ENCODE measurements at places on chromosomes 11 and 22.

- no peak for DNase-seq
These were observed 234.3 kb downstream of the TBC1D22A start for GRCh38 chr22:46996595-46997310.

DNA sequence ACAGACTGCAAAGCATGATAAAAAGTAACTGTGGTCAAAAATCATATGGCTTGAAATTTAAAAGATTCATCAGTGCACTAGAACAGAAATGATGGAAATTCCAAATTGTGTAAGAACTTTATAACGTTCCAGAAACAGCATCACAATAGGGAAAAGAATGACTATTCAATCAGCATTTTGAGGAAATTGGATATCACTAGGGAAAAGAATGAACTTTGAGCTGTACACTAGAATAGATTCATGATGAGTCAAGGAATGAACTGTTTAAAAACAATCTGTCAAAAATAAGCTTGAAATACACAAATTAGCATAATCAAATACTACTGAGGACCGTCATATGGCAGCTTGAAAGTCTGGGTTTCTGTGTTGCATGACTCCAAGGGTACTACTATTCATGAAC is 20.5 kb upstream of the HEPHL1 start:
- DNase-seq = no peak

DNA sequence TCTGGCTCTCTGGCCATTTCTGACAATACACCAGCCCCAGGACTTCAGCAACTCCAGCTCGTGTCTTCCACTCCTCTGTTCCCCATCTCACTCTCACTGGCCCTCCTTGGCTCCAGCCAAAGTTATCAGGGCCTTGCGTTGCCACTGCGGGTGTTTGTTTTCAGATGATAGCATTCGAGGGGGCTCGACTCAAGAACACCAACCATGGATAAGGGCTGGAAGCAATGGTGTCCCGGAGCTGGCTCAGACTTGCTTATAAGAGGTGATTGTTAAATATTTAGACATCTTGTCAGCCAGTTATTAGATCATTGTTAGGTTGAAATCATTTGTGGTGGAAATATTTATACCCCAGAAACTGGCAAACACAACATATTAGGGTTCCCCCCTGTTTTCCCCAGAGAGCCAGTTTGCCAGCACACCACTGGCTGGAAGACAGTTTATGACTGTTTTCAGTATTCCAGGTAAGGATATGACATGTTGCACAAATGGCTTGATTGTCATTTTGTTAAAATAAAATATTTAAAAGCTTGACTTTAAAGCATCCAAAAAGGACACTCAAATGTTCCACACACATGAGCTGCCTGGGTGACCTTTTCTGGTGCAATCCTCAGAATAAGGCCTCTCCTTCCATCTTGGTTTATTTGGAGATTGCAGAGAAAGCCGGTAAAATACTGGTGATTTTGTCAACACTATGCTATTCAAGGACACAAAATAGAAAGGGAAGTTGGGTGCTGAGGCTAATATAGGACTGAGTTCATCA is 98.3 kb downstream of the FBXO7 start:
- DNase-seq = peak; percentile 26

DNA sequence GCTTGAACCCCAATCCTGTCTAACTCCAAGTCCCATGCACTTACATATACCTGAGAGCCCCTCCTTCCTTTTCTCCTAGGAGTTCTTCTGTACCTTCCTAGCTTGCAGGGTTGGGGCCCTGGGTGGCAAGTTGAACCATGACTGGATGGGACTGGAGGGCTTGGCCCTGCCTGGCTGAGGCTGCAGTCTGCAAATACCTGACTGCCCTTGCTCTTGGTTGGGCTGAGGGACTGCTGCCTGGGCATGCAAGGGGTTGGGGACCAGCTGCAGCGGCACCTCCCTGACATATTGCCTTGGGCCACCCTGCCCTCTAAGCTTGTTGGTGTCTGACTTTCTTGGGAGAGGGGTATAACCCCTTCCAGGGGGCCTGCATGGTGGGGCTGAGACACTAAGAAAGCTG is 9.8 kb upstream of the SLC39A13 start:
- no peak for DNase-seq

GRCh38 chr11:12677131-12677530 is 2.9 kb downstream of the TEAD1 start:
- DNase-seq = no peak

DNA sequence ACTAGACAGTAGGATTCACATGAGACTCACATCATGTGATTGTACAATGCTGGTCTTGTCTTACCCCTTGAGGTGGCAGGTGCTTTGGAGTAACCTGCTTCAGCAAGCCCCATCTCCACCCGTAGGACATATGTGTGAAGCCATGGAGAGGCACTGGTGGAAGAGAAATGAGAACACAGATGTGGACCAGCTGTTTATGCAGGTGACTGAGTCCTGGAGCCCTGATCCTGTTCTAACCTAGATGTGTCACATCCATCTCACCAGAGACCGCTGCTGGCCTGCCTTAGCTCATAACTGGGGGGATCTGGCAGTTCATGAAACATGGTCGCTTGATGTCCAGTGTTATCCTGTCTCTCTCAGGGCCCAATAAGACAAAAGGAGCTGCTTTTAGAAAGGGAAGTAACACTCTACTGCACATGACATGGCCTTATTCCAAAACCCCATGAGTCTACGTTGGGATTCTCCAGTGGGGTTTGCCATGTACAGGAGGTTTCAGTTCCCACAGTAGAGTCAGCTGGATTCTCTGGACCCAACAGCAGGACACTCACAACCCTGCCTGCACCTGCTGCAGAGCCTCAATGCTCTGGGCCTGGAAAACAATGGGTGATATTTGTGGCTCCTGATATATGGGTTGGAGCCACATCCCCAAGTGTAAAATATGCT is 62.0 kb downstream of the GGTLC2 start:
- DNase-seq = no peak

GRCh38 chr22:46735747-46736608 is 2.1 kb downstream of the CERK start:
- no peak for DNase-seq

DNA sequence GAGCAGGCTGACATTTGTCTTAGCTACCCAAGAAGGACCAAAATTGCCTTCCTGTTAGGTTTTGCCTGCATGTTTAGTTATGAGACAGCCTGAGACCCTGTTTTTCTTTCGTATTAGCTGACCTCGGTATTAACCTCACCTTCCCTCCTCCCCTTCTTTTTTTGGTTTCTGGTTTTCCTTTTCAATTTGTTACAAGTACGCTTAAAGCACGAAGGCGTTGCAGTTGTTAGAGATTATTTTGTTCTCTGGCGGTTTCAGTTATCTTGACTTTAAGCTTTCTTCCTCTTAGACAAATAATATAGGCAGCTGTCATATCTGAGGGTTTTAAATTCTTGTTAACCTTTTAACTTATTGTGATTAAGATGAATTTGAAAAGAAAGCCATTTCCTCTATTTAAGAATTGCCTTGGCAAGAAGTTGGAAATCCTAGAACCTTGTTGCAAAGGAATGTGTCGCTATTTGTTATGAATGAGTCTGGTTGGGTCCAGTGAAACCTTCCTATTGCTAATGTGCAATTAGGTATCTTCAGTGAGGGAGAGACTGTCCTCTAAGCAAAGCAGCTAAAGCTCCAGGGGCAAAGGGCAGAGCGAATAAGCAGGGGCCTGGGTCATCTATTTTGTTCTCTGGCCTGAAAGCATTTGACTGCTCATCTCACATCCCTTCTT is 45.7 kb downstream of the PACS1 start:
- peak; percentile 42 for DNase-seq

GRCh38 chr22:48559647-48560388 is 1267.9 kb downstream of the BRD1 start:
- no peak for DNase-seq

GRCh38 chr11:24934733-24935439 is 438.0 kb downstream of the LUZP2 start:
- DNase-seq = no peak

DNA sequence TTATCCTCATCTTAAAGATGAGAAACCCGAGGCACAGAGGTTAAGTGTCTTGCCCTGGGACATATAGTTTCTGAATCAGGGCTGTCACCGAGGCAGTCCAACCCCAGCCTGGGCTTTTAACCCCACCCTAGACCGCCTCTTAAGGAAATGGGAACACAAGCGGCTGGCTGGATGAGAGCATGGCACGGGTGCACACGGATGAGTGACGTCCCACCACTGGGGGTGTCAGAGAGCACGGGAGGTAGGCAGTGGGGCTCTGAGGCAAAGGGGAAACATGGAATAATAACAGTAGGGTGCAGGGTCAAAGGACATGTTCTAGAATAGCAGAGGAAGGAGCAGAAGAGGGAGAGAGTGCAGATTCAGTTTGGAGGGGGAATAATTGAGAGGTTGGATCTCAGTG is 22.3 kb downstream of the PPFIBP2 start:
- DNase-seq = peak; percentile 15

DNA sequence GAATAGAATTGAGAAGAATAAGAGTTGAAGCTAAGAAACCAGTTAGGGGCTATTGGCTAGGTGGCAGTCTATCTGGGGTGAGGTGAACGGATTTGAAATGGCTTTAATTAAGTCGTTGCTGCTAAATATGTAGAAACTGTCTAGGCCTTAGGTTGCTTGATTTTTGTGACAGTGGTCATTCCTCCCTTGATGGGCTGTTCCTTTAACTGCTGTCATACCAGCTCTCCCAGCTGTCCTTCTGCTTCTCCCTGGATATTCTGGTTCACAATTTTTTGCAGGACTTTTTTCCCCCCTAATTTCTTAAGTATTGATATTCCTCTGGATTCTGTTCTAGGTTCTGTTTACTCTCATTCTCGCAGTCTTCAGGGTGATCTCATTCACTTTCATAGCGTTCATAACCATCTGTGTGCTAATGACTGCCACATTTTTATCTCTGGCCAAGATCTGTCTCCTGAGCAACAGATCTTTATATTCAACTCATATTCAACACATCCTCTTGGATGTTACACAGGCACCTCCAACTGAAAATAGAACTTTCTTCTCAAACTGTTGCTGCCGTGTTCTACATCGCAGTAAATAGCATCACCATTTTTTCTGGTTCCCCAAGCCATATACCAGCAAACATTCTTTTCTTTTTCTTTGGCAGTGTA is 134.1 kb downstream of the UVRAG start:
- DNase-seq = peak; percentile 20

GRCh38 chr11:31397239-31397834 is 27.7 kb downstream of the DNAJC24 start:
- peak; percentile 26 for DNase-seq

- no peak for DNase-seq
These were observed 19.9 kb downstream of the ARAP1 start for GRCh38 chr11:72732329-72732728.

GRCh38 chr11:116701297-116701801 is 71.4 kb downstream of the BUD13 start:
- no peak for DNase-seq

GRCh38 chr22:48795664-48796063 is 1032.0 kb downstream of the BRD1 start:
- DNase-seq = no peak

GRCh38 chr11:77442394-77443053 is 31.4 kb downstream of the PAK1 start:
- DNase-seq = no peak

DNA sequence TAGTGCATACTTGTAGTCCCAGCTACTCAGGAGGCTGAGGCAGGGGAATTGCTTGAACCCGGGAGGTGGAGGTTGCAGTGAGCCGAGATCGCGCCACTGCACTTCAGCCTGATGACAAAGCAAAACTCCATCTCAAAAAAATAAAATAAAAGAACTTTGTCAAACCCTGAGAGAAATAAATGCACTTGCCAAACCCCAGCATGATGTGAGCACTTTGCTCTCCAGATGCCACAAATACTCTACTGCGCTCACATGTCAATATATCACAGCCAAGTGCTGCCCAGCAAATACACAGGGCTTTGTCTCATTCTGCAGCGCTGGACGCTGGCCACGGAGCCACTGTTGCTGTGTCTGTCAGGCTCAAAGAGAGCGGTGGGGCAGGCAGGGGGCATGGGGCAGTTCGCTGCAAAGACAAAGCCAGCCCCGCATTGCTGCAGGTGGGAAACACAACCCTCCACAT is 45.1 kb downstream of the AHNAK start:
- DNase-seq = no peak

DNA sequence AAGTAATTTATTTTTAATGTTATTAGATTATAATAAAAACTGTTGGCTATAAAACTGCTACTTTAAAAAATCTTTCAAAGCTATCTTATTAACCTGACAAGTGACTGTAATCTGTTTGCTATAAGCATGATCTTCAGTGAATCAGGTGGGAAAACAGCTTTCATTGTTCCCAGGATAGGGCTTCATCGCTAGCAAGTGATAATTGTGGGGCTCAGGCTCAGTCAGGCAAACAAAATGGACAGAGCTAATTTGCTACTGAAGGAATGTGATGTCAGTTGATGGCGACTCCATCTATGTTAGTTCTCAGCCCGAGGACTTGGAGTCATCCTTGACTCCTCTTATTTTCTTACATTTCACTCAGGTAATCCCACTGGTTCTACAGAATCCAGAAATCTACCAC is 125.0 kb downstream of the RASSF10 start:
- no peak for DNase-seq

DNA sequence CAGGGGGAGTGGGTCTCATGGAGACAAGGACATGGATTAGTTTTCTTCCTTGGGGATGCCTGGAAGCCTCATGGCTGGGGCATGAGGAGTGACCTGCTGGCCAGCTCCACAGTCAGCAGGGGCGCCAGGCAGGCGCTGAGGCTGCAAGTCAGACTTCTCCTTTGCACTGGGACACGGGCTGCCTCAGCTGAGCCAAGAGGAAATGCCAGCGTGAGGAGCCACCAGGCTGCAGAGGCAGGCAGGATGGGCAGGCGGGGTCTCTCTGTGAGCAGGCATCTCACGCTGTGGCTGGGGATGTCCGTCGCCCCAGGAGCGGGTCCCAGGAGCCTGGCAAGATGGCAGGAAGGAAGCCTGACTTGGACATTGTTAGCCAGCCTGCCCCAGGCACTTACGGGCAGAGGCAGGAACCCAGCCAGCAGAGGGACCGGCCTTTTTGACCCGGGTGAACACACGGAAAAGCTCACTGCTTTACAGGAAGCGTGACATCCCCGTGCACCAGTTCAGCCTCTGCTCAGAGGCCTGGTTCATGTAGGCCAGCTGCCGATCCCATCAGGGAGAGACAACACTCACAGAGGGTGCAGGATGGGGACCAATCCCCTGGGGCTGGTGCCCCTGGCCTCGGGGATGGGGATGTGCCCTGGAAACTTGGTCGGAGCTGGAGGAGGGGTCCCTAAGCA is 10.2 kb downstream of the GNB1L start:
- DNase-seq = peak; percentile 85

DNA sequence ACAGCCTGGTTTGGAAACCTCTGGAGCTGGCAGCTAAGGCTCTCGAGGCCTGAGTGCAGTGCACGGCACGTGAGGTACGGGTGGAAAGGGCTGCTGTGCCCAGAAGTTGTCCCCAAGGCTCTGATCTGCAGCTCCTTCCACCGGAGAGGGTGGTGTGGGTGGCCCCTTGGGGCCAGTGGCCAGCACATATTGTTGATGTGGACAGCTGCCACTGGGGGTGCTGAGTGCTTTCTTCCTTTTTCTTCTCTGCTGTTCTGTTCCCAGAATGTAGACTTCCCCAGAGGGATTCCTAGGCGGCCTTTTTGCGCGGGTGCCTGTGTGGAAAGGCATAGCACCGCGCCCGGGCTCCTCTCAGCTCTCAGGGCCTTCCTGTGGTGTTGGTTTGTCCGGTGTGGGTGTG is 1476.5 kb downstream of the TBC1D22A start:
- no peak for DNase-seq
